ENCODE measurements at places on chromosomes 2 and 18.

GRCh38 chr2:28150236-28150915 is 242.3 kb upstream of the FOSL2 start:
- no peak for DNase-seq

GRCh38 chr18:41266204-41266603 is 688.8 kb upstream of the PIK3C3 start:
- no peak for DNase-seq

- DNase-seq: no peak
Observed at GRCh38 chr18:48615566-48616401, 77.0 kb downstream of the CTIF start.

GRCh38 chr18:63758615-63759240 is 16.5 kb upstream of the SERPINB7 start:
- no peak for DNase-seq

DNA sequence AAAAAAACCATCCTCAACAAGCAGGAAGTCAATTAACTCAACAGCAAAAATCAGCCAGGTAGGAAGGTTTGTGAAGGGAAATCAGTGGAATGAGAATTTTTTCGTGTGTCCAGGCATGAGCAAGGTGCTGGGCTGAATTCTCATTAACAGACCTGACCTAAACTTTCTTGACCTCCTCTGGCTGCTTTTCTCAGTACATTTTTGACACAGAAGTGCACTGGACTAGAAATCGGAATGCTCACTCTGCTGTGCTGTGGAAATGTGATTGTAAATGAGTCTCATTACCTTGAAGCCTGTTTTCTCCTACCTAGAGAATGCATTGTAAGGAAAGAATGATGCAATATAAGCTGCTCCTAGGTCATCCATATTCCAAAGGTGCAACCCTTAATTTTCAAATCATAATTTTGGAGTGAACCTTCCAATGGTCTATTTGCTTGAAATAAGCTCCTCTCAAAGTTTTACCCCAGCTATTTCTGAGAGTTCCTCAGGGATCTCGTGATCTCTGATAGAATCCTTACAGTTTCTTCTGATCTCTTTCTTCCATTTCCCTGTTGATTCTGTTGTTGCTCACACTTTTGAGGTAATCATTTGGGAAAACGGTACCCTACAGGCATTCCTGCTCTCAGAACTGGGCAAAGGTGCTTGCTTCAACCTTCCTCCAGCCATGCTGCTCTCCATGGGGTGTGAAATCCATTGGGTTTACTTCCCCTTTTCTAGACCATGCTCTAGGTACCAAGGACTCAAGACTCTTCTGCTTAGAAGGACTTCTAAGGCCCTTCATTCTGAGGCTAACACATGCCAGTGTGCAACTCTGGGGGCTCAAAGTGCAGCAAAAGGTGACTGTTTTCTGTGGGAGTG is 104.9 kb upstream of the ITPRID2 start:
- no peak for DNase-seq

GRCh38 chr2:37274359-37274965 is 43.0 kb downstream of the NDUFAF7 start:
- no peak for DNase-seq

DNA sequence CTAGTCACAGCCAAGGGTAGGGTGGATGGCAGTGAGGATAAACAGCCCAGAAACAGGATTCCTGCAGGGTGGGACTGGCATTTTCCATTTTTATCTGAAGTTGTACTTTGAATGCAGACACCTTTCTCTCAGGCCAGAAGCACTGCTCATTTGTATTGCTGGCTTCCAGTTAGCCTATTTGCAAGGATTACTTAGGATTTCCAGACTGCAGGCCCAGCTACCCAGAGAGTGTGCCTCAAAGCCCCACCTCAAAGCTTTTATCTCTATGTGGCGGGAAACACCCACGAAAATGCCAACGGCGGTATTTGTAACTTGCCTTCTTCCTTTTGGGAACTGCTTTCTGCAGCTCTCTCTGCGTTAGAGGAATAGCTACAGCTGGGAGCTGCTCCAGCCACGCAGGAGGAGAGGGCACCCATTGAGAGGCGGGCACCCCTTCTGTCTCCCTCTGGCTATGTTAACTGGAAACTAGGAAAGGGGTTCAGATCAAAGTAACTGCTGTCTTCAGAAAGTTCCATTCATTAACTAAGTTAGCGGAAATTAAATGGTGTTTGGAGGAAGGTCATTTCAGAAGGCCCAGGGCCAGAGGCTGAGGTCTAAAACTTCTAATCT is 144.9 kb downstream of the TGIF1 start:
- no peak for DNase-seq

DNA sequence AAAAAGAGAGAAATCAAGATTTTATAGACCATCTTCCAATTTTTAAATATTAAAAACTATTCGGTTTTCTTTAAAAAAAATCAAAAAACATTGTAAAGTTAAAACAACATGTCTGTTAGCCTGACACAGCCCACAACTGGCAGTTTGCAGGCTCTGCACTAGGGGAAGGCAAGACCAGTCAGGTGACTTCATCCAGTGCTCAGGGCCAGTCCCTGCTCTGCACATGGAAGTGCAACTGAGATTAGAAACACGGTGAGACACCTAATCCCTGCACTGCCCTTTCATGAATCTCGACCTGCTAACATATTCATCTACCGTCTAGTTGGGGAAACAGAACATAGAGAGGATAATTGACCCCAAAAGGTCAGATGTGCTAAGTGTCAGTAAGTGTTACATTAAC is 135.2 kb downstream of the BARD1 start:
- DNase-seq: no peak

- no peak for DNase-seq
Observed at GRCh38 chr2:219358170-219359075, 25.9 kb upstream of the RESP18 start.

DNA sequence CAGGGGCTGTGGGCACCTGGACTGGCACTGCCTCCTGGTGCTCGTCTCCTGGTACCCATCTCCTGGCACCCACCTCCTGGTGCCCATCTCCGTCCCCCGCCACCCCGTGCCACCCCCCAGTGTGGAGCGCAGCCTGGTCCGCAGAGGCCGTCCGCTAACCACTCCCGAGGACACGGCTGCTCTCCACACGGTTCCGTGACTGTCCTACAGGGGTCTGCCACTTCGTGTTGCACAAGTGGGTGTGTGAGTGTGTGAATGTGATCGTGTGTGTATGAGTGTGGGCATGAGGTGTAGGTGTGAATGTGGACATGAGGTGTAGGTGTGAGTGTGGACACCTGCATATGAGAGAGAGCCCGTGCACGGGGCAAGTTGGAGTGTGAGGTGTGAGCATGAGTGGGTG is 119.4 kb upstream of the HS6ST1 start:
- no peak for DNase-seq

GRCh38 chr2:130756874-130757668 is 1.7 kb downstream of the AMER3 start:
- no peak for DNase-seq

- DNase-seq: no peak
Observed at GRCh38 chr18:3397786-3398185, 52.2 kb upstream of the TGIF1 start.

DNA sequence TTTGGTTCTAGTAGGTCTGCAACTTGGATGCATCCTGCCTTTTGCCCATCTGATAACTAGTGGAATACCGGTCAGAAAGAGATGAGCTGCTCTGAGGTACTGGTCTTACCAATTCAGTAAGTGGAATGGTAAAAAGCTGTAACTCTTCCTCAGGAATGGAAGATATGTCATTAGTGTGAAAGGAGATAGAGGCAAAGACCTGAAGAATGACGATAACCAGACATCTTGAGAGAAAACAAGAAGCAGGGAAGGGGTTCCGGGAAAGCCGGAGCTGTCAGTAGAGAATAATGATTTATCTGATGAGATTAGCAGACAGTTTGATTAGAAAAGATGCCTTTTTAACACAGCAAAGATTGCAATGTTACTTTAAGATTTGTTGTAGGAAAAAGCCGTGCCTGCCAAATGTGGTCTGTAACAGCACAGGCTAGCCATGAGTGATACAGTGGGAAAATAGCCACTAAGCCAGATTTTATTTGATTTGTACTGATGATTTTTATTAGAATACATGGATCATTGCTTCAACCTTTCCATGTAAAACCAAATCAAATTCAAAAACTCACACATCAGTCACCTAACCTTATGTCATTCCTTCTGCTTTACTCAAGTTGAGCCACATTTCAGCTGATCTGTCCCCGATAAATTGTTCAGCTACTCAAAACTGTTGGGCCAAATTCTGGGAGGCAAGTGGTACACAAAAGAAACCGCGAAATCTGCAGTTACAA is 110.0 kb downstream of the TCF4 start:
- DNase-seq: no peak

DNA sequence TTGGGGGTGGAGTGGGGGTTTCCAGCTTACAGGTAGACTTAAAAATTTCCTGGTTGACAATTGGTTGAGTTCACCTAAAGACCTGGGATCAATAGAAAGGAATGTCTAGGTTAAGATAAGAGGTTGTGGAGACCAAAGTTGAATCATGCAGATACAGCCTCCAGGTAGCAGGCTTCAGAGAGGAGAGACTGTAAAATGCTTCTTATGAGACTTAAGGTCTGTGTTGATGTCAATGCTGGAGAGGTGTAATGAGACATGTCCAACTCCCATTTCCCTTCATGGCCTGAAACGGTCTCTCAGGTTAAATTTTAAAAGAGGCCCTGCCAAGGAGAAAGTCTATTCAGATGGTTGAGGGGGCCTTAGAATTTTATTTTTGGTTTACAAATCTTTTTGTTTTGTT is 38.5 kb upstream of the RND3 start:
- DNase-seq: no peak

DNA sequence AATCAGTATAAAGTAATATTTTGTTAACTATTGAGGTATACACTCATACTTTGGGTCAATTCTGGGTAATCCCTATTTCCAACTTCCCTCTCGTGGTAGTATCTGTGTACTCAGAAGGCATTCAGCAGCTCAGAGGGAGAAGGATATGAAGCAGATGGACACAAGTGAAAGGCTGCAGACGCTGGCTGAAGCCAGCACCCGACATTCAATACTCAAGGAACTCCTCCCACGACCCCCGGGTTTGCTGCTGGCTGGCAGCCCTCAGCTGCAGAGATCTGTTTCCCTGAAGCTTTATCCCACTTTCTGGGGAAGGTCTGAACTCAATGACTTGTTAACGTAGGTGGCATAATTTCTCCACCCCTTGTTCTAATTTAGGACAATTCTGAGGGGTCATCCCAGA is 847.3 kb upstream of the SOX11 start:
- no peak for DNase-seq

GRCh38 chr2:226080334-226080733 is 680.8 kb downstream of the NYAP2 start:
- no peak for DNase-seq

DNA sequence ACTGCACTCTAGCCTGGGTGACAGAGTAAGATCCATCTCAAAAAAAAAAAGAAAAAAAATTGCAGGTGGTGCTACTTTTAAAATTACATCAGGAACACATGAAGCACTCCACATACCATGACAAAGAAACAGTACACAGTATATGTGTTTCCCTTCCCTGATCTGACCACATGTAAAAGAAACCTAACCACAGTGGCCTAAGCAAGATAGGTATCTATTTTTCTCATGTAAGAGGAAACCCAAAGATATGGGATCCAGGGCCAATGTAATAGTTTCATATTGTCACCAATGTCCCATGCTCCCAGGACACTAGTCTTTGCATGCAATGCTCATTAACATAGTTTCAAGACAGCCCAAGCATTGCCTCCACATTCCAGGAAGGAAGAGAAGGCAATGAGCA is 99.9 kb downstream of the DYM start:
- no peak for DNase-seq

GRCh38 chr2:234483568-234484251 is 13.2 kb downstream of the ARL4C start:
- peak; percentile 68 for DNase-seq
